Fibroblast of skin of scalp (primary cell): ENCODE measurements at places on chromosomes 11 and 22.

GRCh38 chr11:94762208-94762607 is 5.9 kb upstream of the AMOTL1 start:
- DNase-seq: peak; percentile 23

DNA sequence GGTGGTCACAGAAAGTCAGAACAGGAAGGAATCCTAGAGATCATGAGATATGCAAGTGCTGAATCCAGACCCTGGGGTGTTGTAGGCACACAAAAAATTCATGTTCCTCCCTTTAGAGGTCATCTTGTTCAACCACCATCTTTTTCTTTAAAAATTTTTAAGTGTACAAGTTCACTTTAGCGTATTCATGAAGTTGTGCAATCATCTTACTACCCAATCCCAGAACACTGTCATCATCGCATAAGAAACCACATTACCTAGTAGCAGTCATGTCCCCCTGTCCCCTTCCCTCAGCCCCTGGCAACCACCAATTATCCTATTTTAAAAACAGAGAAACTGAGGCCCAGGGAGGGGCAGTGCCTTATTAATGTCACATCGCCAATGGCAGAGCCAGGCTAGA is 20.3 kb upstream of the WNT11 start:
- DNase-seq: no peak

DNA sequence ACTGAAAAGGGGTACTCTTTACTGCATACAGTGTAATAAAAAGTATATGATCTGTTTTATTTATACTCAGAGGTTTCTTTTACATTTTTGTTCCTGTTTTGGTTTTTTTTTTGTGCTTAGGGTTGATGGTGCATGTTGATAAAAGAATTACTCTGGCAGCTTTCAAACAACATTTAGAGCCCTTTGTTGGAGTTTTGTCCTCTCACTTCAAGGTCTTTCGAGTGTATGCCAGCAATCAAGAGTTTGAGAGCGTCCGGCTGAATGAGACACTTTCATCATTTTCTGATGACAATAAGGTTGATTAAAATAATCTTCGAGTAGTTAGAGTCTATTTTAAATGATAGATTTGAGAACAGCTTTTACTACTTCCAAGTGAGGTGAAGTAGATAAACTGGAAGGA is 60.6 kb downstream of the DKK3 start:
- no peak for DNase-seq

DNA sequence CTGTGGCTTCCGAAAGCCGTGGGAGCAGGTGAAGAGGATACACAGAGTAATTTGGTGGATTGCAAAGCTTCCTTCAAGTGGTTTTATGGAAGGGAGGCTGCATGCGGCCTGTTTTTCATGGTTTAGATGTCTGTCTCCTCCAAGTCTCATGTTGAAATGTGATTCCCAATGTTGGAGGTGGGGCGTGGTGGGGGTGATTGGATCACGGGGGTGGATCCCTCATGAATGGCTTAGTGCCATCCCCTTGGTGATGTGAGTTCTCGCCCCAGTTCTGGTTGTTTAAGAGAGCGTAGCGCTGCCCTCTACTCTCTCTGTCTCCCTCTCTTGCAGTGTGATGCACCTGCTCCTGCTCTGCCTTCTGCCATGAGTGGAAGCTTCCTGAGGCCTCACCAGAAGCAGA is 247.8 kb upstream of the B3GAT1 start:
- DNase-seq: no peak

DNA sequence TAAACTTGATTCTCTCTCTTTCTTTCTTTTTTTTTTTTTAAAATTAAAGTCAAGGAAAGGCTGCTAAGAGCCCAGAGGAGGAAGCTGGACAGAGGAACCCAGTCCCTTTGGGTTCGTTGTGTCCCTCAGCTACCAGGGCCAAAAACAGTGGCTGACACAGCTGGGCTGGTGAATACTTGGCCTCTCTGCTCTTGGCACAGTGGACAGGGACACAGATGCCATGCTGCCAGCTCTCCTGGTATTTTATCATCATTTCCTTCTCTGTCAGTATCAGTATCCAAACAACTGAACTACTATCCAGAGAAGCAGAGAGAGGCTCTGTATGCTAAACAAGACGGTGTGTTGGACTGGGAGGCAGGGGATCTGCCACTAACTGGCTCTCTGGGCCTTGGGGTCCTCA is 123.7 kb upstream of the CCDC90B start:
- DNase-seq: no peak

- DNase-seq: no peak
Measured at GRCh38 chr22:30150212-30150611, 69.9 kb downstream of the HORMAD2 start.

- no peak for DNase-seq
Measured at GRCh38 chr11:1269957-1270356, 39.5 kb downstream of the TOLLIP start.

DNA sequence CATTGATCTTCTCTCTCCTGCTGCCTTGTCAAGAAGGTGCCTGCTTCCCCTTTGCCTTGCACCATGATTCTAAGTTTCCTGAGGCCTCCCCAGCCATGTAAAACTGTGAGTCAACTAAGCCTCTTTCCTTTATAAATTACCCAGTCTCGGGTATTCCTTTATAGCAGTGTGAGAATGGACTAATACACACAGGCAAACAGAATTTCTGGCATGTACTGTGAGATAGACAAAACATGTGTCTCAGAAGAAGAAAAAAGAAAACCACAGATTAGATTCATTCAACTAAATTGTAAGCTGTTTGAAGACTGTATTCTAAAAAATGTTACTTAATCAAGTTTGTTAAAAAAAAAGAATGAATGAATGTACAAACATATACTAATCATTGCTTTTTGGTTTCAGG is 1.5 kb upstream of the MMP20 start:
- DNase-seq: peak; percentile 50

GRCh38 chr11:86513746-86514373 is 139.2 kb downstream of the CCDC81 start:
- DNase-seq: no peak

DNA sequence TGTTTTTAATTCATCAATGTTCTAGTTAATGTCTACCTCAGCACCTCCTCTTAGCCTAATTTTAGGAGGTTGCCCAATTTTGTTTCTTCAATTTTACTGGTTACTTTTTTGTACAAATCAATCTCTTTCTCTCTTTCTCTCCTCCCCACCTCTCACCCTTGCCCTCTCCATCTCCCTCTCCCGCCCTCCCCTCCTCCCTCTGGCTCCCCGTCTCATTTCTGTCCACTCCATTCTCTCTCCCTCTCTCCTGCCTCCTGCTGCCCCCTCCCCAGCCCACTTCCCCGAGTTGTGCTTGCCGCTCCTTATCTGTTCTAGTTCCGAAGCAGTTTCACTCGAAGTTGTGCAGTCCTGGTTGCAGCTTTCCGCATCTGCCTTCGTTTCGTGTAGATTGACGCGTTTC is 40.9 kb upstream of the NNMT start:
- no peak for DNase-seq
